ENCODE measurements at places on chromosomes 5 and 9. TPM values are rescaled to one million over a fixed set of nuclear protein-coding genes. Genes with fewer than 3 reads are reported as not detected.

DNA sequence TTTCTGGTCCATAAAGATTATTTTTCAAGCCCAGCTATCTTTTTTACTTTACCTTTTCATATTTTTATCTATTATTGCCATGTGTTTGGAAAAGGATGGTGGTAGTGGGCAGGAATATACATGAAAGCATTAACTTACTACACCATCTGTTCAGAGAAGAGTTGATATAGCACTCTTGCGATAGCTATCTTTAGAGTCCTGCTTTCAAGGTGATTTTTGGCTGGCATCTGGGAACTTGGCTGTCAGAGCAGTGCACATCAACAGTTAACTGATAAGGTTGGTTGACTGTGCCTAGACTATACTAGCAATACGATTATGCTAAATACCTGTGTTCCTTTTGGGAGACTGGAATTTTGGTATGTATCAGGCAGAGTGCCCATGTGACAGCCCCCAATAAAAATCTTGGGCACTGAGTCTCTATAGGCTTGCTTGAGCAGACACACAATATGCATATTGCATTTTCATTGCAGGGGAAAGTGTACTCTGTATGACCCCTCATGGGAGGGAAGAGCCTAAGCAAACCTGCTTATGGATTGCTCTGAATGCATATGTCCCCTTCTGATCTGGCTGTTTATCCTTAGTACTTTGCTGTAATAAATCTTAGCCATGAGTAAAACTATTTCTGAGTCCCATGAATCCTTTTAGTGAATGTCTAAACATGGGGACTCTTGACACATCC lies 227.6 kb upstream of the C9orf72 start:
- DNase-seq, result no peak

GABRG2 gene
- not detected for polyA plus RNA-seq

DNA sequence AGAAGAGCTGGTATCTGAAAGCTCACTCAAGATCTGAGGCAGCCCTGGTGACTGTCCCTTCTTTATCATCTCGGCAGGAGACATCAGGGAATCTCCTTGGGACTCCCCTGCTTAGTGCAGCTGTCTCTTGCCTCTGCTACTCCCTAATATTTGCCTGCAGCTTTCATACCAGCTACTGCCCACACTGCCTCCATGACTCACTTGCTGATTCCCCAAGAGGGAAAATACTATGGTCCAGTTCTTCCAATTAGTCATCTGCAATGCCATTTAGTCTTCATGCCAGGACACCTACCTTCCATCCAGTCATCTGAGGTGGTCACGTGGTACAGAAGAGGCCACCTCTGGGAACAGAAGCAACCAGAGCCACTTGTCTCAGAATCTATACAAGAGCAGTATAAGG lies 270.8 kb downstream of the NTRK2 start:
- no peak for DNase-seq

ADAMTS16 gene
- not detected for polyA plus RNA-seq

- no peak for DNase-seq
Observed at GRCh38 chr9:110967196-110967595, 71.1 kb downstream of the LPAR1 start.

DBN1 gene
- 164 TPM for polyA plus RNA-seq

GRCh38 chr5:137393196-137393993 lies 105.7 kb downstream of the SPOCK1 start:
- no peak for DNase-seq

- no peak for DNase-seq
Observed at GRCh38 chr5:148224117-148224742, 14.1 kb upstream of the MARCOL start.

GRCh38 chr9:15246708-15247107 lies 60.3 kb downstream of the TTC39B start:
- no peak for DNase-seq

Measured in AG04450 (cell line).